ENCODE measurements at places on chromosomes 3 and 15.

DNA sequence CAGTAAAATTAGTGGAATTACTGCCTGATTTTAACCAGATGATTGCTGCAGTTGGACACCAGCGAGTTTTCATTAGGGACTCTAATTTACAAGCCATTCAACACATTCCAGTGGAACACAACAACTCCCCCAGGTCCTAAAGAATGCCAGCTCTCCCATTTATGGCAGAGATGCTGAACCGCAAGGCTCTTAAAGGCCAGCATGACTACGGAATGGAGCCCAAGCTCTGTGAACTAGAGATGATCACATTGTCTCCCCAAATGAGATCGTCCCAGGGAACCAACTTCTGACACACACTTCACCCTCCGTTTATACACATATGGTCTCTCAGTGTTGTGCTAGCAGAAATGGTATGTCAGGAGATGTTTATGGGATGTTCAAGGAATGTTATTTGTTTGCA is 446.2 kb upstream of the NR2F2 start:
- no peak for DNase-seq

DNA sequence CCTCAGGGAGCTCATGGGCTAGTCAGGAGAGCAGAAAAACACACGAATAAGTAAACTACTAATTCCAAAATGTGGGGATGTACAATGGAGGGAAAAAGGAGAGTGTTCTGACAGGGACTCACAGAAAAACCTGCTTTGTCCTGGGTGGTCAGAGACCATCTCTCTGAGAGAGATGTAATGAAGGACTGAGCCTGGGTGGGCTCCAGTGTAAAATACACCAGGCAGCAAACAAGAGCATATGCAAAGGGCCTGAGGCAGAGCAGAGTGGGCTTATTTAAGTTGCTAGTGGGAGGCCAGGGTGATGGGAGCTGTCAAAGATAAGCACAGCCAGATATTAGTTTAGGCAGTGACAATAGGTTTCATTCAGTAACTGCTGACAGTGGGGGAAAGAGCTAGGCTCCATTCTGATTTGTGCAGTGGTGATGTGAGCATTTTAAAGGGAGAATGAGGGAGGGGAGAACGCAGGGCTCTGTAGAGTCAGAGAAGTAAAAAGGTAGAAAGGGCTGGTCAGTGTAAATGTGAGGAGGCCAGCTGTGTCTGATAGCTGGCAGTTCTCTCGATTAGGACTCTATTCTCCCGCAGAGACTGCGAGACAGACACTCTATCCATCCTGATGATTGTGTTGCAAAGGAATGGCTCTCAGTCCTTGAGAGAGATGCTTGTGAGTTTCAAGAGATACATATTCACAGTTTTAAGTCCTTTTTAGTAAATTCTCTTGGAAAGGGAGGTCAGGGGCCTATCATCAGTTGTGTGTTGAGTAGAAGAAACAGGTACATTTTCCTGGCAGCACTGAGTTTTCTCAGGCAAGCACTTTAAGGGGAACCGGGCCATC is 3.5 kb downstream of the TF start:
- no peak for DNase-seq

- DNase-seq = no peak
Observed at GRCh38 chr3:106255870-106256248, 387.0 kb upstream of the CBLB start.

- no peak for DNase-seq
Observed at GRCh38 chr3:157063926-157064325, 96.0 kb downstream of the CCNL1 start.

DNA sequence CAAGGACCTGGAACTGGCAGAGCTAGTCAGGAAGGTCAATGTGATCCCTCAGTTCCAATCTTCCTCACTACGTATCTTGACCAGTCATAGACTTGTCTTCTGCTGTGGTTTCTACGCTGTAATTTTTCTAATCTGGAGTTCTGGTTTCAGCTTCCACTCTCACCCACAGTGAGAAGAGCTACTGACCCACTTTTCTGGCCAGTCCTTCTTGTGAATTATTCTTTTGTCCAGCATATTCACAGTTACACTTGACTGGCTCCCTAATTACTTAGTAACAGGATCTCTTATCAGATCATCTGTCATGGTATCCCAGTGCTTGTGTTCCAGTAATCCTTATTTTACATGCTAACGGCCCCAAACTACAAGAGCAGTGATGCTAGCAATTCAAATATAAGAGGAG is 72.4 kb upstream of the MME start:
- no peak for DNase-seq

DNA sequence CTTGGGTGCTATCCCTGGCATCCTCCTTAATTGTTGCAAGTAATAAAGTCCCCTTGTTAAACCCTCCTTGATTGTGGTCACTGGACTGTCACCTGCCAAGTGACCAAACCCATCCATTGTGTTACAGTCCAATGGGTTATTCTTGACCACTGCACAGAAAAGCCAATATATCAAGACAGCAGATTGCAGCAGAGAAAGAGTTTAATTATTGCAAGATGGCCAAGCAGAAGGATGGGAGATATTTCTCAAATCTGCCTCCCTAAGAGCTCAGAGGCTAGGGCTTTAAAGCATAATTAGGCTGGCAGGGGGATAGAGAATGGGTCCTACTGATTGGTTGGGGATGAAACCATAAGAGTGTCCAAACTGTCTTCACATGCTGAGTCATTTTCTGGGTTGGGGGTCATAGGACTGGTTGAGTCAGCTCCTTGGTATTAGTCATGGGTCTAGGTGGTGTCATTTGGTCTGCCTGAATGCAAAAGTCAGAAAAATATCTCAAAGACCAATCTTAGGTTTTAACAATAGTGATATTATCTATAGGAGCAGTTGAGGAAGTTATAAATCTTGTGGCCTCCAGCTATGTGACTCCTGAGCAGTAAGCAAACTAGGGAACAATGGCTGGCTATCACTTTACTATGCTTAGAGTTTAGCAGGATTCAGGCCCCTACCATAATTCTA is 19.1 kb upstream of the XYLB start:
- DNase-seq = no peak

GRCh38 chr15:89356634-89357298 is 22.1 kb upstream of the POLG start:
- no peak for DNase-seq

- DNase-seq = no peak
Observed at GRCh38 chr15:32869776-32870175, 152.0 kb downstream of the GREM1 start.

DNA sequence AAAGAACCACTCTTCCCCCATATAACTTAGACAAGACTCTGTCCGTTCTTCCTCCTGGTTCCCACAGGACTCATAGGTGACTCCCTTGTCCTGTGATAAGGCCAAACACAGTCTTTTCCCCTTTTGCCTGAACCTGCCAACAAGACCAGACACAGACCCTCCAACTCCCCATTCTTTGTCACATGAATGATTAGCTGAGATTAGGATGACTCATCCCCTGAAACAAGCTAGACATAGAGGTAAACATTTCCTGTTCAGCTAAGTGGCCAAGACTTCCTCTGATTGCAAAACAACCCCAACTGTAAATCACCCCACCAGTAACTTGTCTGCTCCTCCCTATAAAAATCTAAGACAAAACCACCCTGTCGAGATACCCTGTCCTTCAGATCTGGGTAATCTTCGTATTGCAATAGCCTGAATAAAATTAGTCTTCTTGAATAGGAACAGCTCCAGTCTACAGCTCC is 11.4 kb upstream of the HTR3E start:
- no peak for DNase-seq

GRCh38 chr15:82532383-82532990 is 7.8 kb downstream of the RPS17 start:
- DNase-seq = no peak

DNA sequence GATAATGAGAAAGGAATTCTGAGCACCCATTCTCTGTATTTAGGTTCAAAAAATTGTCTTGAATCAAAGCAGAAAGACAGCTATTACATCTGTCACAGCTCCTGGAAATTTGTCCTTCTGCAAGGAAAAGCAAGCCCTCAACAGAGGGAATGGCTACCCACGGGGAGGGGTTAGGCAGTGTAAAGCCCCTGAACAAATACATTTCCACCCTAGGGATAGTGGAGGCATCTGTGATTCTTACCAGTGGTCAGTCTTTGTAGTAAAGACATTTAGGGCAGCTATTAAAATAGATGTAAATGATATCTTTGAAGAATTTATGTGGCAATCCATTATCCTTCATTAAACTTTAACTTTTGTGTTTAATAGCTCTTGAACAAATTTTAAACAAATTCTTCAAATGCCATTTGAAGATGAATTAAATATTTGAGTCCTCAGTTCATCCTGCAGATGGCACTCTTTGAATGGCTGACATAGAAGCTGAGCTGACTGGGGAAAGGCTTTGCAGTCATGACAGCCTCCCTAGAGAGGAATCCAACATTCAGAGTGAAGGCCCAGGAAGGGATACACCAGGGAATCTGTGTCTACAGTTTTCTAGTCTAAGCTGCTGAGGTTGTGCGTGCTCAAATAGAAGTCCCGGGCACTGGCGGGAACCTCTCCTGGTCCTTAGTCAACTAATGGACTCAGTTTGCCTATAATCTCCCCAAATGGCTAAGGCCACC is 359.7 kb upstream of the ROPN1 start:
- DNase-seq = no peak

- DNase-seq = no peak
Observed at GRCh38 chr3:67437090-67437489, 217.3 kb downstream of the SUCLG2 start.

DNA sequence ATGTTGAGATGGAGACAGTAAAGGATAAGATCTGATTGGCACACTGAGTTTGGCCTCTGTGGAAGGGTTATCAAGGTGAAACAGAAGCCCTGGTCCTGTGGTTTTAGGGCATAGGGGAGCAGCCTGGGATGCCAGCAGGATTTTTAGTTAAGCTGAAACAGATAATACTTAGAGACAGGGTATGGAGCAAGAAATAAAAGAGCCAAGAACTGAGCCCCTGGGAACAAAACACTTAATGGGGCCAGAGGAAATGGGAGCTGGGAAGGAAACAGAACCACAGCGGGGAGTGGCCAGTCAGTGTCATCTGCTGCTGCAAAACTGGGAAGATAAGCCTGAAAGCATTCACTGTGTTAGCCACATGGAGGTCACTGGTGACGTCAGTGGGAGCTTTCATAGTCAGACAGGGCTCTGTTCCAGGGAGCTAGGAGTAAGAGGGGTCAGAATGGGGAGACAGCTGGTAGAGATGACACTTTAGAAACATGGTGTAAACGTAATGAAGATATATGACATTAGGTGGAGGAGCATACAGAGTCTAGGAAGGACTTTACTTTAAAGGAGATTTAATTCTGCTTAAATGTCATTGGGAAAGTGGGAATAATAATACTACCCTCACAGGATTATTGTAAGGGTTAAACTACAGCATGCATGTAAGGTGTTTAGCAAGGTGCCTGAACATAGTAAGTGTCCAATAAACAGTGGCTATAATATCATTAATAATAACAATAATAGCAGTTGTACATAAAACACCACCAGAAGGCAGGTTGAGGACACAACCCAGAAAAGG is 172.7 kb upstream of the CTNNB1 start:
- DNase-seq = no peak

DNA sequence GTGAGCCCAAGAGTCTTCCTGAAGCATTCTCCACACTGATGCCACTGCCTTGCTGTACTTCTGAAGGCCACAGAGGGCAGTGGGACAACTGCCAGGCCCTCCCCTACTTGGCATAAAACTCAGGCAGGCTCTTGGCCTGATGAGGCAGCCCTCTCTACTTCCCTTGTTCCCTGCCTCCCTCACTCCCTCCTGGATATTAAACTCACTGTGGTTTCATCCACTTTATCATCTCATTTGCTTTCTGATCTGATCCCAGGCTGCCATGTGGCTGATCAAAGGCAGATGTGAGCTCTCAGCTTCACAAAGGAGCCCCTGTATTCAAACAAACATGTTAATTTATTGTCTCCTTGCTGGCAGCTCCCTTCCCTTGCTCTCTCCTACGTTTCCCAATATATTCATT is 533.5 kb downstream of the IGSF11 start:
- DNase-seq = no peak

- DNase-seq = no peak
Observed at GRCh38 chr15:30953183-30953582, 38.2 kb downstream of the MTMR10 start.

- no peak for DNase-seq
Observed at GRCh38 chr3:193270451-193270850, 29.4 kb downstream of the PLAAT1 start.

DNA sequence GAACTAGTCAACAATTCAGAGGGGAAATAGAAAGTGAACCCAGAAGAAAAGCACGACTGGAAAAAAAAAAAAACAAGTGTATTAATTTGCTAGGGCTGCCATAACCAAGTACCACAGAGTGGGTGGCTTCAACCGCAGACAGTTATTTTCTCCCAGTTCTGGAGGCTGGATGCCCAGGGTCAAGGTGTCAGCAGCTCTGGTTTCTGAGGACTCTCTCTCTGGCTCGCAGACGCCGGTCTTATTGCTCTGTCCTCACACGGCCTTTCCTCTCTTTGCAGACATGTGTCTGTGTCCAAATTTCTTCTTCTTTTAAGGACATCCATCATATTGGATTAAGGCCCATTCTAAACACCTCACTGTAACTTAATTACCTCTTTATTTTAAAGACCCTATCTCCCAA is 291.8 kb downstream of the XXYLT1 start:
- DNase-seq = no peak

GRCh38 chr15:35092846-35093245 is 7.8 kb upstream of the NANOGP8 start:
- no peak for DNase-seq

GRCh38 chr3:32457971-32458471 is 44.6 kb downstream of the CMTM6 start:
- DNase-seq = no peak

- DNase-seq = no peak
Observed at GRCh38 chr3:149494759-149495580, 20.5 kb downstream of the TM4SF4 start.

DNA sequence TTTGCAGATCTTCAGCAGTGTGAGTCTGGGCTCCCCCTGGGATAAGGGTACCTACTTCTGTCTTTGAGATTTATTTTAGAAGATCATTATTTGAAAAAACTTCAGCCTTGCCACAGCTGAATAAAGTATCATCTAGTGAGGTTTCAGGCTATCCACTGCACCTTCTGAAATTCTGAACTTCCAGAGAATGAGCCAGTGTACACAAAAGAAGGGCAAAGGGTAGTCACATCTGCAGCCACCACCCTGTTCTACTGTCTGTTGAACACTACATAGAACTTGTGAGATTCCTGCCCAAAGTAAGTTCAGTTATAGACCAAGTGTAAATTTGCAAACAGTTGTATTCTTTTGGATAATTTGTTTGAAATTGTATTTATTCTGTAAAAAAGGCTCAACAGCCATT is 38.0 kb upstream of the PTPN23 start:
- DNase-seq = no peak

DNA sequence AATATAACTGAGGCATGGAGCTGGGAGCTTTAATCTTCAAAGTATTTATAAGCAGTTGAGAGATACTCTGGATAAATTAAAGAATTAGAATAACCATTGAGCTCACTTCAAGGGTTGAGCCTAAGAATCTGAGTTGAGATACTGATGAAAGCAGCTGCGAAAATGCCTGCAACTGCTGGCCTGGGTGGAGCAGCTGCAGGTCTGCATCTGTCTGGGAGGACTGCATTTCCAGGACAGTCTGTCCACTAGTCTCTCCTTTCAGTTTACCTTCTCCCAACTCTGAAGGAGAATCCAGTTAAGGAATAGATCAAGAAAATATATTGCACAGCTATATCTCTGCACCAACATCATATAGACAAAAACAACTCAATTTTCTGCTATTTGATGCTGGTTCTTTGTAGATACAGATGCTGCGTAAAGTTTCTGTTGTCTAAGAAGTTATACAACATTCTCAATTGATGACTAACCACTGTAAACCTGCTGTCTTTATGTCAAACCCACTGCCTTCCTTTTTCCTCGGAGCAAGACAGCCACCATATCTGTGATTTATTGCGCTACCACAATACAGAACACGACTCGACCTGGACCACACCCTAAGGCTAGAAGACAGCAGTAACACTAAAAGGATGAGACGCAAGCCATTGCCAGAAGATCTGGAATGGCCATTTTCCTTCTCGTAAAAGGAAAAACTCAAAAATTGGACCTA is 245.1 kb downstream of the MAGI1 start:
- DNase-seq = no peak
